CD4-positive, alpha-beta T cell treated with Interleukin-4 for 1 hour (primary cell): ENCODE measurements at places on chromosomes 3 and 15.

DNA sequence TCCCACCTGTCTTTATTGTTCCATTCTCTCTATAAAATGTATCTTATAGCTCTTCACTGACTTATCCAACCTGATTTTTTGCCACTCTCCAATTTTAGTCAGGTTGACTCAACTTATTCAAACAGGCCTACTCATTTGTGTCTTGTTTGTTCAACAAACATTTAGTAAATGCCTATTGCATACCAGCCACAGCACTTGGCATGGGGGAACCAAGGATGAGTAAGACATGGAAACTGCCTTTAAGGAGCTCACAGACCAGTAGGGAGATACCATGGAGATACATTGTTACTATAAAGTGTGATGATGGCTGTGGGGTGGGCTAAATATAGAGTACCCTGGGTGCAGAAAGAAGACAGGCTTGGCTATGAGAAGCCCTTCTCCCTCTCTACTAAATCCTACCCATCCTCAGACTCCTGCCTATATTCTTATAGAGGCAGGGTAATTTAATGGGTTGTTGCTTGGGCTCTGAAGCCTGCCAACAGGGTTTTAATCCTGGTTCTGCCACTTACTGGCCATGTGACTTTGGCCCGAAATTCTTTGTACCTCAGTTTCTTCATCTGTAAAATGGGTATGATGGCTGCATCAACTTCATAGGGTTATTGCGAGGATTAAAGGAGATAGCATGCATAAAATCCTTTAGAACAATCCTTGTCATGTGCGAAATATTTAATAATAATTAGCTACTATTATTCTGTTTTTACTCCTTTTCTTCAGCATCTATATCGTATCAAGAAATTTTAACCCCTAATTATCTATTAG is 348.5 kb upstream of the UMPS start:
- no peak for DNase-seq

DNA sequence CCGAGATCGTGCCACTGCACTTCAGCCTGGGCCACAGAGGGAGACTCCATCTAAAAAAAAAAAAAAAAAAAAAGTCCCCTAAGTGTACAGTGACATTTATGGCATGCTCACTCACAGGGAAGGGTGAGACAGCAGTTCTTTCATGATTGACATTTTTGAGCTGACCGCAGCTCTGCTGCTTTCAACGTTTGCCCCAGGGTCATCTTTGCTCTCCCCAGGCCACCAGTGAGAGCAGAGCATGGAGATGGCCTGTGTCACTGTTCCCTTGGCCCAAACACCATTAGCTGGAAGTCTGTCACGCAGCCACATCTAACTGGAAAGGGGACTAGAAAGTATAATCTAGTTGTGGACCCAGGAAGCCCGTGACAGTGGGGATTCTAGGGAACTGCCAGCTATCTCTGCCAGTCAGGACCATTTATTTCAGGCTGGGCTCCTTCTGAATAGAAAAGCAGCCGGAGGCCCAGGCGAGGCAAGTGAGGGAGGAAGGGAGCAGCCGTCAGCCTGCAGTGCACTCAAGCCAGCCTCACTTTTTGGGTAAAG is 193.4 kb upstream of the HES1 start:
- DNase-seq, result no peak

DNA sequence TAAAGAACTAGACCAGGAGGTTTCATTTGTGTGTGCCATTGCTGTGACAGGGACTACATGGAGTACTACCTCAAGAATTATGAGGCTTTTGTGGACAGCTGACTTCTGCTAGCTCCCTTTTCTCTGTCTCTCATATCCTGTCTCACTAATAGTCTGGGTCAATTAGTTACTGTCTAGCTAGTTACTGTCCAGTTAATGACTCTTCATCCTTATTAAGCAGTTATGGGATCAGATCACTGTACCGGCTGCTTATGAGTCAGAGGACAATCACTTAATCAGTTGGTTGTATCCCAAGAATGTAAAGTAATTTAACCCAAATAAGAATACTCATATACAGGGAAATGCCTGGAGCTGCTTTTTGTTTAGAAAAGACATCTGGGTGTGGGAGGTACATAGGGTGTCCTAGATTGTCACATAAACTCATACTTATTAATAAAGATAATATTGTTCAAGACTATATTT is 158.0 kb downstream of the CDIN1 start:
- no peak for DNase-seq

DNA sequence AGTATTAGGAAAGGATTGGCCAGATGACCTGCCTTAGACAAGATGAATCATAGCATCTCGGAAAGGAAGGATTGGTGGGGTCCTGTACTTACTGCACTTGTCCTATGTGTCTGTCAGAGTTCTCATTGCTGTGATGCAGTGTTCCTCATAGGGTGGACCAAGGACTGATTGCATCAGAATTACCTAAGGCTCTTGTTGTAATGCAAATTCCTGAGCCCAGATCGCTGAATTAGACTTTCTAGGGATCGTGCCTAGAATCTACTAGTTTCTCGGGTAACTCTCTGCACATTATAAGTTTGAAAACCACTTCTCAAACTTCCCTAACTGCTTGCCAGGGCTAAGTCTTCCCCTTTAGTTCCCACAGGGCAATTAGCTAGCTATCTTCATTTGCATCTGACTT is 74.9 kb upstream of the SKOR1 start:
- no peak for DNase-seq

- no peak for DNase-seq
These were observed 200.6 kb downstream of the EDEM1 start for GRCh38 chr3:5388091-5388490.

DNA sequence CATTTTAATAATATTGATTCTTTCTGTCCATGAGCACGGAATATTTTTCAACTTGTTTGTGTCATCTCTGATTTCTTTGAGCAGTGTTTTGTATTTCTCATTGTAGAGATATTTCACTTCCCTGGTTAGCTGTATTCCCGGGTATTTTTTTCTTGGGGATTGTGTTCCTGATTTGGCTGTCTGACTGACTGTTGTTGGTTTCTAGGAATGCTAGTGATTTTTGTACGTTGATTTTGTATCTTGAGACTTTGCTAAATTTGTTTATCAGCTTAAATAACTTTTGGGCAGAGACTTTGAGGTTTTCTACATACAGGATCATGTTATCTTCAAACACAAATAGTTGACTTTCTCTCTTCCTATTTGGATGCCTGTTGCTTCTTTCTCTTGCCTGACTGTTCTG is 418.8 kb upstream of the ALCAM start:
- DNase-seq, result no peak

- no peak for DNase-seq
These were observed 61.0 kb upstream of the PPARG start for GRCh38 chr3:12227833-12228232.

DNA sequence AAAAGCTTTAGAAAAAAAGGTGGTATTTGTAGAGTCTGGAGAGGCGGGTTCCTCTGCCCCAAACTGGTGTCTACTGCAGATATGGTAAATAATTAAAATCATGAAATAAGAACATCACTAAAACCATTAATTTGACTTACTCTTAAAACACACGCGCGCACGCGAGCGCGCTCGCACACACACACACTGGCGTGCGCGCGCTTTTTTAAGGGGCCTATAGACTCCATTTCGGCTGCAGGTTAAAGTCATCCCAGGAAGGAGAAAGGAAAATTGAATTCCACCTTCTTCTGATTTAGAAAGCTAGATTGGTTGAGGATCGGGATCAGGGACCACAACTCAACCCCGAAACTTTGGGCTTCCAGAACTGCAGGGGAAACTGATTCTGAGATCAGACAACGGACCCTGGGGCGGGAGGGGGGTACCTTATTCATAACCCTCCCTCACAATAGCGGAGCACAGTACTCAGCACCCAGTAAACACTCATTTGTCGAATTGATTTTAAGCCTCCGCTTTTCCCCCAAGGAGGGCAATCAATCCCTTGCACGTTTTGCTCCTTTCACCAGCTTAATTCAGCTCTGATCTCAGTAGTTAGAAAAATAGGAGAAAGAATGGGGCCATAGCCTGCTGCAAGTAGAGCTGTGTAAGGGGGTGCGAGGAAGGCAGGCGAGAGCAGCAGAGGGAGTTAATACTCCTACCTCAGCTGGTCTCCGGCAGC is 509 bp upstream of the LRRC3B start:
- DNase-seq, result no peak

DNA sequence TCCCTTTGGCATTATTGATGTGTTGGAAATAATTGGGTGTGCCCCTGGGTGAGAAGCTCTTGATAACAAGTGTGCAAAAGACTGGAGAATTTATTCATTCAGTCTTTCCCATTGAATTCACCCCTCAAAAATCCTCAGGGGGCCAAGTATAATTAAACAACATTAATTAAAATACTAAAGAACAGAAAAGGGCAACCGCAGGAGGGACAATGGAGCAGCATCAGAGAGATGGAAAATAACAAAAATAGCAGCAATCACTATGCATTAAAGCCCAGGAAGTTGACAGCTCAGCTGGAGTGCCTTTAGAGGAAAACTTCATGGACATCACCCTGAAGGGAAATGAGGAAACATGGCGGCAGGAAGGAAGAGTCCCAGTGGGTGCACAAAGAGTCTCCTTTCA is 227.6 kb downstream of the MINAR1 start:
- no peak for DNase-seq

DNA sequence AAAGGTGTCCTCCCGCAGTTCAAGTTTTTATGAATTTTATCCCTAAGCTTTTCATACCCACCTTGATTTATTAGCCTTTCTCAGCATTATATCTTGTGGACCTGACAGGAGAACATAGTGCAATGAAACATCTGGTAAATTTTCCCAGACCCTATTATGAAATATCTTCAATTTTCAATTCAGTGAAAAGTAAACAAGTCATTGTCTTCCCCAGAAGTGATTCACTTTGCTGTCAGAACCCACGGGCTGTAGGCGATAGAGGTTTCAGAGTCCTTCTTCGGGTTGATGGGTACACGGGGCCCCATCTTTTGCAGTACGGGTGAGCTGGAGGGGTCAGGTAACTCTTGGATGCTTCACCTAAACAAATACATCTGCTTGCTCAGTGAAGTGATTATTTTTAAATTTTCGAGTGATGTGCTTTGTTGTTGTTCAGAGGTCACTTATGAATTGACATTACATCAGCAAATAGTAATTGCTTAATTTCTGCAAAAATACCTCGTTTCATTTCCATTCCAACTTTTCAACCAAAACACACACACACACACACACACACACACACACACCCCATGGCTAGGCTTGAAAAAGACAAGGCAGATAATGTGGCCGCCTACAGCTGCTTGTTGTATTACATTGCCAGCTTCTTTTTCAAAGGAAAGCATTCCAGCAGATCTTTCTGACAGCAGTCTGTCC is 102.9 kb downstream of the SEMA6D start:
- DNase-seq, result no peak
